ENCODE measurements at places on chromosomes 13 and 19.

DNA sequence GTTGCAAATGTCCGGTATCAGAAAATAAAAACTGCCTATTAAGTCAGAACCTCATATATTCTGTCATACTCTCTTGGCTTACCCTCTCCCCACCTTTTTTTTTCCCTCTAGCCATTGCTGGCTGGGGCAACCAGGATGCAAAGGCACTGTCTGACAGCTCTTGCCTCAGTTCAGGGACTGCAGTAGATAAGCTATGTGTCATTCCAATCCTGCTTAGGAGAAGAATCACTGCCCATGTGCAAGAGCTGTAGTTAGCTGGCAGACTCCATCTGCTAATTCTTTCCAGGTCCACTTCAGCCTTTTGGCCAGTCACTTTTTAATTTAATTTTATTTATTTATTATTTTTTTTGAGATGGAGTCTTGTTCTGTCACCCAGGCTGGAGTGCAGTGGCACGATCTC, 895.6 kb upstream of the SLC10A2 start:
- DNase-seq = no peak

GRCh38 chr19:7483720-7484201, 5.1 kb downstream of the PEX11G start:
- no peak for DNase-seq

DNA sequence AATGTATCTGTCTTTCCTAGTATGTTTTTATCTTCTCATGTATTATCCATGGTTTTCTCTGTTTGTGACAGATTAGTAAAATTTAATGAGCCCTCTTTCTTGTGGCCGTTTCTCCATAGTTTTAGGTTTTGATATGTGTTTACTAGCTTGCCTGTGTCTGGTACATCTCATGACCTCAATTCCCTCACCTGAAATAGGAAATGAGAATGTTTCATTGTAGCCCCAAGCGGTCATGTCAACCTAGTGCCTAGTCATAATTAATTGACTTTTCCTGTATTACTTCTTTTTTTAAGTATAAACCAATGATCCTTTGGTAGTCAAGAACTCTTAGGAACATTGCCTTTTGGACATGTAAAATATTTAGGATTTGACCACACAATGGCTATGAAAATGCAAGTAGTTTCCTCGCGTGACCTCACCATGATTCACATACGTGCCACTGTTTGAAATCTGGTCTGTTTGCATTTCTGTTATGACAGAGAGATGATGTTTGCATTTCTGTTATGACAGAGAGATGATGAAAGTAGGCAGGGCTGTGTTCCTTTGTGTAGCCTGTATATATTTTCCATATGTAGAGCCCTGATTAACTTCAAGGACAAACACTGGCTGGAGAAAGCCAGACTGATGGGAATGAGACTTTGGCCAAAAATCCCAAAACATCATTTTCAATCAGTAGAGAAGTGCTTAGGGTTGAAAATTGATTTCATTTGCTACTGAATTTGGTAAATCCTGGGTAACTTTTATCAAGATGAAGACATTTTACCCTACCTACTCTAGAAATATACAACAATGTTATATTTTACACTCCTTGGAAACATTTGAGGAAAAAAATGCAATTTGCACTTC, 104.8 kb downstream of the TNFRSF19 start:
- DNase-seq = no peak

DNA sequence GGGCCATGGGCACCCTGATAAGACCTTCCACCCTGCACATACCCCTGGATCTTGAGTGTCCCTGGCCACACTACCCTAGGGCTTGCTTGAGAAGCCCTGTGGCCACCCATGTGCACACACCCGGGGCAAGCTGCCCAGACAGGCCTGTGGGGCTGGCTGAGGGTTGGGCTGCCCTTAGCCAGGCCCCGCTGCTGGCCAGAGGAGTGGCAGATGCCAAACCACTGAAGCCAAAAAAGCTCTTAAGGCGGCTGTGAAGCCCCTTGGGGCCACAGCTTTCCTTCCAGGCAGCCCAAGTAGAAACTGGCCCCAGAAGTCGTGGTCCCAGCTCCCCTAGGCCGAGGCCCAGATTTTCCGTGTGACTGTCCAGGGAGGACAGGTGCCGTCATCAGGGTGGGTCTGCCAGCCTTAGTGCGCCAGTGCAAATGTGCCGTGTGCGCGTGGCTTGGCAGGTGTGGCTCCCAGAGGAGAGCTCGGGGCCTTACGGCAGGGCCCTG, 14.8 kb downstream of the CEBPG start:
- DNase-seq = no peak

- no peak for DNase-seq
These were observed 2.3 kb upstream of the PRR22 start for GRCh38 chr19:5786593-5787408.

DNA sequence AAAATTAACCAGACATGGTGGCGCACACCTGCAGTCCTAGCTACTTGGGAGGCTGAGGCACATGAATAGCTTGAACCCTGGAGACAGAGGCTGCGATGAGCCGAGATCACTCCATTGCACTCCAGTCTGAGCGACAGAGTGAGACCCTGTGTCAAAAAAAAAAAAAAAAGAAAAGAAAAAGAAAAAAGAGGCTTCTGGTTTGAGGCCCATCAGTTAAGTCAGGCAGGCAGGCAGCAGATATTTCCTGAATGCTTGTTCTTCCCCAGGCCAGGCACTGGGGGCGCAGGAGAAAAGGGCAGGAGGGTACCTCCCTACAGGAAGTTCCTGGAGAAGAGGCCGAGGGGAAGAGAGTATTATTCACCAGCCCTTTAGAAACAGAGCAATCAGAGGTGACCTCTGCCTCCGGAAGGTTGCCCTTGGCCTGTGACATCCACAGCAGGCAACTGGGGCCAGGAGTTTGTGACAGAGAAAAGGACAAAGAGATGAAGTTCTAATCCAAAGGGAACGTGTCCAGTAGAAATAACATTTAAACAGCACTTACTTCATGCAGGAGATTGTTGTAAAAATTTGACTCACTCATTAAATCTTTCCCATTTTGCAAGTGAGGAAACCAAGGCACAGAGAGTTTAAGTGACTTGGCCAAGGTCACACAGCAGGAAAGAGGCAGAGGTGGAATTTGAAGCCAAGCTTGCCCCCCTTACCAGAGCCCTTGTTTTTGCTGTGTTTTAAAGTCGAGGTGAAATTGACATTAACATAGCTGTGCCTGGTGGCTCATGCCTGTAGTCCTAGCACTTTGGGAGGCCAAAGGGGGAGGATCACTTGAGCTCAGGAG, 4.3 kb upstream of the RLN3 start:
- DNase-seq = no peak

- DNase-seq = no peak
These were observed 560.2 kb downstream of the UQCRFS1 start for GRCh38 chr19:28652765-28653164.

DNA sequence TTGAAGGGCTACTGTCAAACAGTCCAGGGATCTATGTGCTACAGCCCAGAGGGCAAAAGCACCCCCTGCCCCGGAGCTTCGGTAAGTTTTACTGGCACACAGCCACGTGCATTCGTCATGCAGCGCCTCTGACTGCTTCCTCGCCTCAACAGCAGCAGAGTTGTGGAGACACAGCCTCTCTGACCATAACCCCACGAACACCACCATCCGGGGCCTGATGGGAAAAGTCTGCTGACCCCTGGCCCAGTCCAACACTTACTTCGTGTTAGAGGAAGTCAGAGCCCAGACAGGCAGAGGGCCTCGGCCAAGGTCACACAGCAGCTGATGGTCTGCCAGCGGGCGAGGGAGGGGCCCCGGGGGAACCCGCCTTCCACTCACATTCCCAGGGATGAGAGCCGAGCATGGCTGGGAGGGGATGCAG, 5.1 kb downstream of the CBARP start:
- no peak for DNase-seq

DNA sequence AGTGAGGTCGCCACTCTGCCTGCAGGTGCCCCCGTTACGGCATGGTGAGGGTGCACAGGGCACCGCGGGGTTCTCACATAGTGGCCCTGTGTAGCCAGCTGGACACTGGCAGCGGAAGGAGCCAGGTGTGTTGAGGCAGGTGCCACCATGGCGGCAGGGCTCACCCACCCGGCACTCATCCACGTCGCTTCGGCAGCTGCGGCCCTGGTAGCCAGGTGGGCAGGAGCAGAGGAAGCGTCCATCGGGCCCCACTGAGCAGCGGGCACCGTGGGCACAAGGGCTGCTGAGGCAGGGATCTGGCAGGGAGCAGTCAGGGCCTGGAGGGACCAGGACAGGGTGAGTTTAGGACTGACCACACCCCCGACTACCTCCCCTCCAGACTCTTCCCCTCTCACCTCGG, 8.8 kb downstream of the NOTCH3 start:
- DNase-seq = no peak

DNA sequence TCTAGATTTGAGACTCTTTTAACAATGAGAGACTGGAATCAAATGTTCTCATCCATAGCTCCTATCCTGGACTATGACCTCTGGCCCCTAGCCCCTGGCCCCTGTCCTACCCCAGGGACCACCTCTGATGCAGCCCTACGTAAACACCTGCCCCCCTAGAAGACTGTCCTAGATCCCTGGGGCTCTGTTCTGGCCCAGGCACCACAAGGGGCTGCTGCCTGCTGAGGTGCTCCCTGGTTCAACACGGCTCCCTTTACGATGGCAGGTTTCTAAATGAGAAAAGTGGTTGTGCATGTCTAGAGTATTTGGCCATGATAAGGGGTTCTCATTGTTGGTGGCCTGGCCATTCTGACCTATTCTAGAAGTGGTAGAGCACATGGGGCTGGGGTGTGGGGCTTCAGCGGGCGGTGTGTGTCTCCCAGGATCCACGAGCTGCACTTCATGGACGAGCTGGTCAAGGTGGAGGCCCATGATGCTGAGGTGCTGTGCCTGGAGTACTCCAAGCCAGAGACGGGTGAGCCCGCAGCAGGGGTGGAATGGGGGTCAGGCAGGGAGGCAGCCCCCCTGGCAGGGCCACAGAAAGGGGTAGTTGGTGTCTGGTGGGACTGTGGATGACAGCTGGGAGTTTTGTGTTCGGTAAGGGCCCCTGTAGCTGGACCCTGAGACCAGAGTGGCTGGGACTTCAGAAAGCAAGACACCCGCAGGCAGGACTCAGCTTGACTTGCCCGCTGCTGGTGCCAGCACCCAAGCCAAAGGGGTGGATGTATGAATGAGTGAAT, 26.5 kb upstream of the OVOL3 start:
- no peak for DNase-seq

GRCh38 chr13:57340878-57341277, 173.9 kb downstream of the PRR20E start:
- DNase-seq = no peak

- no peak for DNase-seq
These were observed 16.2 kb upstream of the KATNAL1 start for GRCh38 chr13:30323524-30323923.

GRCh38 chr19:55005684-55006488, 32.2 kb downstream of the GP6 start:
- DNase-seq = peak; percentile 26

- DNase-seq = no peak
These were observed 56.2 kb upstream of the AKAP11 start for GRCh38 chr13:42215578-42216421.

DNA sequence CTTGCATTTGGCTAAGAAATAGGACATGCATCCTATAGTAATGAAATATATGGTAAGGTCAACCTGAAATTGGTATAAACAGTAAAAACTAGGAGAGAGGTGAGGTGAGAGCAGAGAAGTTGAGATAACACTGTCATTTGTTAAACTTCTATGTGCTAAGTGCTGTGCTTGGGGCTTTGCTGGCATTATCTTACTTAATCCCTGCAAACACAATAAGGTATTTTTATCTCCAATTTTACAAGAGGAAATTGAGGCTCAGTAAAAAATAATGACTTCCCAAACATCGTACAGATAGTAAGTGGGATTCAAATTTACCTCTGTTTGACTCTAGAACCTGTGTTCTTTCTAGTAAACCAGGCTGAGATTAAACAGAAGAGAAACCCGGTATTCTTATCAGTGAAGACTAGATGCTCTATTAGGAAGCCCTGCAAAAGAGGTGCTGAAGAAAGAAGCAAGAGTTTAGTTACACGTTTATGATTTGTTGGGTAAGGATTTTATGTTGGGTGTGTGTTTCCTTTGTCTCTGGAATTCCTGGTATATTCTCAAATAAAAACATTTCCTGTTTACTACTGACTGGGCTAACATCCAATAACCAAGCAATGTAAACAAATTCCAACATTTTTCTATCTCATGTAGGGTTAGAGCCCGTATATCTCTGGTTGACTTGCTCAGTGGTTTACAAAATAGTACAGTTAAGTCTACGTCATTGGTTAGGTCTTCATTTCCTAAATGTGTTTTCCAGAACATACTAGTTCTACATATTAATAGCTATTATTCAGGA, 137.3 kb upstream of the FNDC3A start:
- no peak for DNase-seq

DNA sequence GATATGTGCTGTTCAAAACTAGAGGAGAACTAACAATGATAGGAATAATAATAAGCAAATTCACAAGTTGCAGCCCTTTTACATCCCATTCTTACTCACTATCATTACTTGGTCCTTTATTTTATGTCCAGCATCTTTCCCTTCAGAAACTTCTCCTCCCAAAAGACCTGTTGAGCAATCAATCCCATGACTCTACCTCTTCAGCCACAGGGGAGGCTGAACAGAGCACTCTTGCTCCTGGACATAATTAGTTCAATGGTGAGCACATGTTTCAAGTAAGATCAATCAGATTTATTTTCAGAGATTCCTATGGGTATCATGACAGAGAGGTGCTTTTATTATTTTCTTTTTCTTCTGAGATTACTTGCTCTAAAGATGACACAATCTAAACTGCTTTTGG, 260.0 kb downstream of the COG6 start:
- no peak for DNase-seq

DNA sequence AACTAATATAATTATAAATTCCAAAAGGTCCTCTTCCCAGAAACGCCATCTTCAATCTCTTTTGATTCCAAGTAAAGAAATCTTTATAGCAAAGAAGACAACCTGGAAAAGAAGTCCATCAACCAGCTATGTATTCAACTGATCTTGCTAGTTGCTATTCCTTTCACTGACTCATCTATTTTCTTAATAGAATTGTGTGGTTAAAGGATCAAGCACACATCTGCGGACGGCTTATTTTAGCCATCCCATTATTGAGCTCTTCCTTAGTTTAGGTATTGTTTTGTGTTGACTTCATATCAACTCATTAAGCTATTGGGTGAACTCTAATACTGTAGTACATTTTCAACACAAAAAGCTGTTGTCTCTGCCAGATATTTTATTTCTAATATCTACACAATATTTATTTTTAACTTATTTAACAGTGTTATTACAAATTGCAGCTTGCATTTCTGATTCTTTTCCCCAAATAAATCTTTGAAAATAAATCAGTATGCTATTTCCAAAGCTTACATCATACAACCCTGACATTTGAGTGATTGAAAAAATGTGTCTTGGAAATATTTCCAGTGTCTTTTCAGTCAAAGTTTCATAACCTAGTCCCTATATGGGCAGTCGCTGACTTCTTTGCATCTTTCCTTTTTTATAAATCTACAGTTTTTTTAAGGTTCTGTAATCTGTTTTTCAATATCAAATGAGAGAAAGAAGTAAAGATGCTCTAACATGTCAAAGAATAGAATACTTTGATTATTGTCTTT, 158.8 kb upstream of the SPRY2 start:
- DNase-seq = no peak

- no peak for DNase-seq
These were observed 1.0 kb downstream of the REX1BD start for GRCh38 chr19:18589380-18590272.

Measured in stimulated activated CD8-positive, alpha-beta memory T cell treated with anti-CD3 and anti-CD28 coated beads, Interleukin-4, amount 100 ng/mL, for 1 hour (primary cell).